ENCODE measurements at places on chromosomes 3 and 15. TPM values are rescaled to one million over a fixed set of nuclear protein-coding genes. Genes with fewer than 3 reads are reported as not detected.

- DNase-seq = no peak
Measured at GRCh38 chr3:88141458-88142083, 8.2 kb upstream of the C3orf38 start.

Gene TTLL13
- total RNA-seq = 0.15 TPM

Gene CPEB1
- total RNA-seq = not detected

GRCh38 chr3:176513604-176514003 lies 683.7 kb downstream of the TBL1XR1 start:
- DNase-seq = peak; percentile 20

DNA sequence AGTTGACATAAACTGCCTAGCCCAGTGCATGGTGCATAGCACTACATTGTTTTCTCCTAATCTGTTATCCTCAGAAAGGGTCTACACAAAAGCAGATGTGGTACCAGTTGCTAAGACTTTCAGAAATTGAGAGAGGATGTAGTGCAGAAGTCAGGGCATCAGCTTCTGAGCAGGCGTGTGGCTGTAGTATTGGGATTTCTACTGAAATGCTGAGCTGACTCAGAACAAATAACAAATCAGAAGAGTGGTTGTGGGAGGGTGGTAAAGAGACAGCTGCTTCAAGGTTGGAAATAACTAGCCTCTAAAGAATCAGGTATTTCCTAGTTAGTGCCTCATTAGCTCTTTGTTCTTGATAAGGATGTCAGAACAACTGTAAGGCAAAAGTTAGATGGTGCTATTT lies 161.3 kb downstream of the AKAP13 start:
- DNase-seq = peak; percentile 55

Gene SPINK8
- not detected for total RNA-seq

DNA sequence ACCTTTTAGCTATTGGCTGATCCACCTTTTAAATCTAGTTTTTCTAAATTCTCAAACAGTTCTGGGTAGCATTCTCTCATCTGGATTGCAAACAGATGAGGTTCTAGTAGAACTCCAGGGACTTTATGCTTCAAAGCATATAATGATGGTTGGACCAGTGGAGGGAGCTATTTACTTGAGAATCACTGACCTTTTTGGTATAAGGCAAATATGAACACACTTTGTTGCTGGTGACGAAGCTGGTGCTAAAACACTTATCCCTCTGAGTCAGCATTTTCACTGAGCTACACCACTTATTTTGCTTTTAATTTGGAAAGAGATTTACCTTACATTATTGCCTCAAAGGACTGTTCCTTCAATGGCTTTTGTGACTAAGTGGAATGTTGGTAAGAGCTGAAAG lies 58.6 kb upstream of the SLITRK3 start:
- DNase-seq = no peak

Gene FAM174B
- total RNA-seq = 5.5 TPM

Gene GOLGA6L10
- 1.4 TPM for total RNA-seq

GRCh38 chr3:160162440-160162839 lies 62.8 kb upstream of the C3orf80 start:
- no peak for DNase-seq

- DNase-seq = no peak
Measured at GRCh38 chr3:79257791-79258190, 510.0 kb downstream of the ROBO1 start.

GRCh38 chr15:54307252-54307902 lies 329.1 kb downstream of the UNC13C start:
- no peak for DNase-seq

Gene ARL13B
- 8.3 TPM for total RNA-seq

DNA sequence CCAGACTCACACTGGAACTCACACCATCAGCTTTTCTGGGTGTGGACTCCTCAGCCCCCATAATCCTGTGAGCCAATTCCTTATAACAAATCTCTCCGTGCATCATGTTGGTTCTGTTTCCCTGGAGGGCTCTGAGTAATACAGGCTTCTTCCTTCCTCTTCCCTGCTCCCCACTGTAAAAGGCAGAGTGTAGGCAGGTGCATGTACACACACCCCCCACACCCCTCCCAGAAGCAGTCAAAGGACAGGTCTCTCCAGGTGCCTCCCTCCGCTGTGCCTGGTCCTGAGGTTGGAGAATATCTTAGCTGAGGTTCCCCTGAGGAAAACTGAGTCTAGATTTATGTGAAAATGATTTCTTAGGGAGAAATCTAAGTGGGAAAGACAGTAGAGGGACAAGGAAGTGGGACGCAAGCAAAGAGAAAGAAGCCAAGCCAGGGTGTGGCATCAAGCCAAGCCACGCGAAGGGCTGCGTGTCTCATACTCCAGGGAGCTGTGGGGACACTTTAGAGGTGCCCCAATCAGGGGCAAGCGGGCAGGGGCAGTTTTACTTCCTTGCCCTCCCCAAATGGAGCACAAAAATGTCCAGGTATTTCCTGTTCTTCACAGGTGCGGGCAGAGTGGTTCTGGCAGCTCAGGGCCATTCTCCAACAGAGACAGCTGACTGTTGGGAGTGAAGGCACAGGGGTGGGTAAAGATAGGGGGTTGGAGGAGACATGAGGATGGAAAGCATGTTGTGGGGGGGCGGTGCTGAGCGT lies 86.6 kb downstream of the HMG20A start:
- no peak for DNase-seq

GRCh38 chr3:132242790-132243189 lies 74.4 kb upstream of the ACP3 start:
- no peak for DNase-seq

DNA sequence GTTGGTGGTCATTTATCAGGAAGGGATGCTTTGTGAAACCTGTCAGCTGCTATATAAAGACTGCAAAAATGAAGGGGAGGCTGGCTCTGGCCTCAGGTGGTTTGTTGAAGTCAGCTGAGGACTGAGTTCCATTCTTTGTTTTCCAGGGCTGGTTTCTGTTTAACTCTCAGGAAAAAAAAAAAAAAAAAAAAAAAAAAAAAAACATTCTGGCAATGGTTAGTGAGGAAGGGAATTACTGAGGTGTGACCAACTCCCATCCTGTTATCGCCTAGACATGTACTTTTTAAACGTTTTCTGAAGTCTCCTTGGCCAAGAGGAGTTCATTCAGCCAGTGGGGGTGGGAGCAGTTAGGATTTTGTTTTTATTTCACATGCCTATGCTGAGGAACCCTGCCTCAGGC lies 316.3 kb downstream of the OXSM start:
- no peak for DNase-seq

Gene IL5RA
- not detected for total RNA-seq

DNA sequence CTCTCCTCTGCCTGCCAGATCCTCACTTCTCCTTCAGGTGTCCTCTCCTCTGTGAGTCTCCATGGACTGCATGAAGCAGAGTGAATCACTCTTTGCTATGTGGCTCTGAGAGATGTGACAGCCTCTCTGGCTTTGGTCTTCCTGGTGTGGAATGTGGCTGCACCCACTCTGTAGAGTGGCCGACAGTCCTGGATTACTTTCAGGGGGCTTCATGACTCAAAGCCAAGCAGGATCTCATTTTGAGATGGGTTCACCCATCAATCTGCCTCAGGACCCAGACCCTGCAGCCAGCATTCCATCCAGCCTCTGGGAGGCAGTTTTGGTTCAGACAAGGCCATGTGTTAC lies 221.9 kb upstream of the LYSMD4 start:
- DNase-seq = no peak

DNA sequence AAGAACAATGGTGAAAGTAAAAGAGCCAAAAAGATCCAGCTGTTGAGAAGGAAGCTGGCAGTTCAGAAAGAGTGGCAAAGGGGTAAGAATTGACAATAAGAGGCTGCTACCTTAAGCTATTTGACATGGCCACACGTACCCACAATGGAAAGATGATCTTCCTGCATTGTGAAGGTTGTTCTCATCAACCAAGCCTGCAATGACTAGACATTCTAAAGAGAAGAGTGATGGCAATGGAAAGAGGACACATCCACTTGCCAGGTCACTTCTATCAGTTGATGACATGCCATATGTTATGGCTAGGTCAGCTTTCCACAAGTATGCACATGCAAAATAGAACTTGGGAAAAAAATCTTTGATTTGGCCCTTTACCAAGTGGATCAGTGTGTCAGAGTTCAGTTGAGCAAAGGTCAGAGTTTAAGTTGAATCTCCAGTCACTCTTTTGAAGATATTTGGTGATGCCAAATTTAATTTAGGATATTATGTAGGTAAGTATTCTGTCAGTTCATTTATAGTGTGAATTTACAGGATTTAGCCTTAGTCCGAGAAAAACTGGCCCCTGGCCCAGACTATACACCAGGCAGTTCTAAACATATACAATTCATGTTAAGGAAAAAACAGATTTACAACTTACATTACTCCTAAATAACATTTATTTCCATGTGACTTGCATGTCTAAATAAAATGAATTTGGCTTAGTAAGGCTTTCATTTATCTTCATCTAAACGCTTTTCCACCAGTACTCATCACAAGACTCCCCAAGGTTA lies 104.9 kb upstream of the FLNB start:
- DNase-seq = no peak

Gene IL17RB
- 0.15 TPM for total RNA-seq

DNA sequence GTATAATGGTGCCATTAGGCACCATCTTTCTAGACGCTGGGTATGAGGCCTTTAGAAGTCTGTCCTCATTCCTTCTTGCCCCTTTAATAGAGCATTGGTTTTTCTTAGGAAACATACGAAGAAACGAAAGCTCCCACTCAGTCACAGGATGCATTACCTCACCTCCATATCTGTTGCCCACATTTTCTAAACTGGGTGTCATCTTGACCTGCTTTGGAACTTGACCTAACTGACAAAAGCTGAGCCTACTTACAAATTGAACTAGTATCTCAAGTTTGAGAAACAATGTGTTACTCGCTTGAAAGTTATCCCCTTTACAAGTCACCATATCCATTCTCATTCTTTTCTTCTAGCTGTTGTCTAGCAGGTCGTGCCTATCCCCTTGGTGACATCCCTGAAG lies 102.7 kb downstream of the VPS8 start:
- no peak for DNase-seq

DNA sequence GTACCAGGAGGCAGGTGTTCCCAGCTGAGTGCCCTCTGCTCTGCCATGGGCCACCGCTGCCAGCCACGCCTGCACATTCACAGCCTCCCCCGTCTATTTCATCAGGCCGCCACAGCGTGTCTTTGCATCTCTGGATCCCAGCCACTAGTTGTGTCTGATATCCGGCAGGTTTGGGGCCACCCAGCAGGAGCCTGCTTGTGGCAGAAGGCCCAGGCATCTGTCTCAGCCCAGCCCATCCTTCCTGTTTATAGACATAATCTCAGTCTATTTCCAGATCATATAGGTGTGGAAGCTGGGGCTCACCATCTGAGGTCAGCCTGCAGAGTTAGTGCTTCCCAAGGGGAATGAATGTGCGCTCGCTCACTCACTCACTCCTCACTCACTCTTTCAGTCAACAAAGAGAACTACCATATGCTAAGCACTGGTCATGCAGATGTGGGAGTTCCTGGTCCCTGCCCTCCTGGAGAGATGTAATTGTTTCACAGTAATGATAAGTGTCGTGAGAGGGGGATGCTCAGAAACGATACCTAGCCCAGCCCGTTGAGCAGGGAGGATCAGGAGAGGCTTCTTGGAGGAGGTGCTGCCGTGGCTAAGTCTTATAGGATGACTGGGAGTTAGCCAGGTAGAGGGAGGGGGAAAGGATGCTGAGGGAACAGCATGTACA lies 60.6 kb downstream of the FGD5 start:
- DNase-seq = peak; percentile 65

GRCh38 chr3:171339598-171339997 lies 120.6 kb downstream of the TNIK start:
- no peak for DNase-seq

GRCh38 chr3:95407709-95408463 lies 1345.0 kb downstream of the NSUN3 start:
- DNase-seq = no peak

Gene VGLL3
- total RNA-seq = not detected

Gene ANKRD63
- total RNA-seq = not detected

DNA sequence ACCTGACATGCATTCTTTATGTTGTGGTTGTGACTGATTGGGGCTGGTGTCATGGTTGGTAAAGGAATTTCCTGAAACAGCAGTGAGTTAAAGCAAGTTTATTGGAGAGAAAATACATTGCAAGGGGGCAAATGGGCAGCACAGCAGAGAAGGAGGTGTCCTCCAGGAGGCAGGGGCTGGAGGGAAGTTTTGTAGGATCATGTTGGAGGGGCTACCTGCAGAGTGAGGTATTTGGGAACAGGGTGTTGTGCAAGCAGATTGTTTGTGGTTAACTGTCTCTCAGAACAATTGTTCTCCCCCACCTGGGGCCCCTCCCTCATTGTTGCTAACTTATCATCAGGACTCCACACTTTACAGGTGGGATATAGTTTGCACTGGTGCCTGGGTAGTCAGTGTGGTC lies 196.0 kb downstream of the NSUN3 start:
- no peak for DNase-seq

Gene SEMA3G
- not detected for total RNA-seq

Gene KCNH8
- total RNA-seq = not detected

DNA sequence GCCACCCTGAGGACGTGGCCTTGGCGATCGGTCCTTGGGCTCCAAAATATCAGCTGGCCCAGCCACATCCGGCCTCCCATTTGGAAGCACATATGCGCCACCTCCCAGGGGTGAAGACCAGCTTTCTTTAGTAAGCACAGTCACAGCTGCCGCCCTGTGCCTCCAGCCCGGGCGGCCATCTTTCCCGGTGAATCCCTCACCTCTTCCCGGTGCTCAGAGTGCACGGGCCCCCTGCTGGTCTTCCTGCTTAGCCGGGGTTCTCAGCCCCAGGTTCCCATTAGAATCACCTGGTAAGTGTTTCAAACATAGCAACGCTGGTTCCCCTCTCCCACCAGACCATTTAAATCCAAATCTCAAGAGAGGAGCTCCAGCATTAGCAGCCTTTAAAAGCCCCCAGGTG lies 232.2 kb downstream of the VPS13C start:
- no peak for DNase-seq

All from activated naive CD4-positive, alpha-beta T cell treated with anti-CD3 and anti-CD28 coated beads for 36 hours (primary cell).